Activated T-helper 1 cell treated with anti-CD3 and anti-CD28 coated beads, Interleukin-12 subunit alpha, Interleukin-12 subunit beta, Interleukin-2, Interleukin-4 antibody, amounts not matched to agents 30 ng/mL and 10 ng/mL and 1 ng/mL, durations not matched to agents 14 hours and 24 hours and 36 hours (primary cell): ENCODE measurements at places on chromosomes 4 and X. TPM values are rescaled to one million over a fixed set of nuclear protein-coding genes. Genes with fewer than 3 reads are reported as not detected.

- no peaks in the 10 kb centered on the region for H3K36me3 ChIP-seq
- H3K27ac ChIP-seq, result no peak overlapping the region
- no peak for DNase-seq
Measured at GRCh38 chr4:95289028-95289634, 259.6 kb downstream of the UNC5C start.

GPR119 gene
- not detected in 2 replicates for total RNA-seq

CPZ gene
- total RNA-seq, result not detected in 2 replicates

DNA sequence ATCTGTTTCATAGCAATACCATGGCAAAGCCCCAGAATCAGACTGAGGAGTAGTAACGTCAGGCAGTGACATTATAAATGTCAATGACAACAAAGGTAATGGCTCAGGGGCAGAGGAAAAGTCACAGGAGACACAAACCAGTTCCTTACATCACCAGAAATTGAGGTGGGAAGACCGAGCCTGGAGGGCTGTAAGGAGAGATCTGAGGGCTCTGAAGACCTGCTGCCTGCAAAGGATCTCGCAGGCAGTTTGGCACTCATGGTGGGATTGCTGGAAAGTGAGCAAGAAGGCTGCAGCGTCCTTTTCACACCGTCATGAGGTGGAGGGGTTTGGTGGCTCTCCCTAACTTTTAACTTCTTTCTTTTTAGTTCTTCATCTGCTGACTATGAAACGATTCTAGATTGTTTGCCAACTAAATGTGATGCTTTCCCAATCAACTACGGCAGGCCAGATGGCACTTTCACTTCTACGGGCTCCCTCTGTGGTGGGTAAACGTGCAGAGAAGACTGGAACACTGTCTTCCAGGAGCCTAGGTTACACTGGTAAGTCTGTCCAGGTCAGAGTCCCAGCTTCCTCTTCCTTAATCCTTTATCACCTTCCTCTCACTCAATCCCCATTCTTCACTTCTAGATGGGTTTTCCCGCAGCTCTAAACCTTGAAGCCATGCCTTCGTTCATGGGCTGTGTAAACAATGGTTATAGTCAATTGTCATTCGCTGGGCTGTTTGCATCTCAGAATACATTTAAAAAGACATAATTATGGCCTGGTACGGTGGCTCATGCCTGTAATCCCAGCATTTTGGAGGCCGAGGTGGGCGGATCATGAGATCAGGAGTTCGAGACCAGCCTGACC, 58.2 kb downstream of the TBC1D9 start:
- no peak for DNase-seq
- H3K27ac ChIP-seq, result no peak overlapping the region
- H3K36me3 ChIP-seq, result no peaks in the 10 kb centered on the region
- H3K27me3 ChIP-seq, result peaks cover 8% of the 10 kb centered on the region

SPACA5B gene
- not detected in 2 replicates for total RNA-seq

GRCh38 chr4:7021930-7022664, 21.1 kb upstream of the TADA2B start:
- no peak for DNase-seq
- H3K4me1 ChIP-seq, result peaks cover 2% of the 10 kb centered on the region
- H3K27me3 ChIP-seq, result no peaks in the 10 kb centered on the region
- no peak overlapping the region for H3K27ac ChIP-seq

PRSS48 gene
- not detected in 2 replicates for total RNA-seq

GRCh38 chr4:116361790-116362189, 723.6 kb downstream of the TRAM1L1 start:
- DNase-seq, result no peak
- H3K4me1 ChIP-seq, result no peaks in the 10 kb centered on the region
- no peaks in the 10 kb centered on the region for H3K27me3 ChIP-seq
- no peaks in the 10 kb centered on the region for H3K36me3 ChIP-seq

- H3K4me3 ChIP-seq, result no peak overlapping the region
- H3K36me3 ChIP-seq, result no peaks in the 10 kb centered on the region
- no peak overlapping the region for H3K27ac ChIP-seq
- H3K27me3 ChIP-seq, result peaks cover 2% of the 10 kb centered on the region
- no peak for DNase-seq
Measured at GRCh38 chr4:143381189-143382118, 44.8 kb downstream of the GAB1 start.

GSX2 gene
- total RNA-seq, result not detected in 2 replicates

NEUROG2 gene
- total RNA-seq, result 0.18 TPM in 1 of 2 replicates, not detected in the other

- no peaks in the 10 kb centered on the region for H3K27me3 ChIP-seq
- H3K27ac ChIP-seq, result no peak overlapping the region
- peaks cover 53% of the 10 kb centered on the region for H3K4me1 ChIP-seq
- DNase-seq, result no peak
Measured at GRCh38 chr4:174278467-174278866, 5.0 kb downstream of the FBXO8 start.

DNA sequence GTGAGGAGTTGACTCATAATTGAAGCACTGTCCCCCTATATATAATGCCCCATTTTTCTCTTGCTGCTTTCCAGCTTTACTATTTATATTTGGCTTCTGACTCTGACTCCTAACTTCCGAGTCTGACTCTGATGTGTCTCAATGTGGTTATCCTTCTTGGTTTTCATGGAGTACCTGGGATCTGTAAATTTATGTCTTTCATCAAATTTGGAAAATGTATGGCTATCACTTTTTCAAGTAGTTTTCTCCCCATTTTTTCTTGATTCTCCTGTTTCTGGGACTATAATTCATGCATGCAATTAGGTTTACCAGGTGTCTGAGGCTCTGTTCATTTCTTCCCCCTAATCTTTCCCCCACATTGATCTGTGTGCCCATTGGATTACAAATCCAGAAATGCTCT, 156.8 kb upstream of the SFRP2 start:
- DNase-seq, result no peak
- H3K4me1 ChIP-seq, result peaks cover 16% of the 10 kb centered on the region
- H3K27ac ChIP-seq, result no peak overlapping the region
- H3K4me3 ChIP-seq, result no peak overlapping the region
- H3K27me3 ChIP-seq, result peaks cover 24% of the 10 kb centered on the region

- H3K36me3 ChIP-seq, result no peaks in the 10 kb centered on the region
- peaks cover 14% of the 10 kb centered on the region for H3K4me1 ChIP-seq
- peaks cover 2% of the 10 kb centered on the region for H3K27me3 ChIP-seq
- no peak overlapping the region for H3K27ac ChIP-seq
- DNase-seq, result no peak
Measured at GRCh38 chrX:39900777-39901170, 197.0 kb downstream of the BCOR start.

- peaks cover 3% of the 10 kb centered on the region for H3K27me3 ChIP-seq
- no peak overlapping the region for H3K4me3 ChIP-seq
- H3K36me3 ChIP-seq, result peaks cover 11% of the 10 kb centered on the region
- no peak overlapping the region for H3K27ac ChIP-seq
- no peak for DNase-seq
Measured at GRCh38 chr4:153534792-153535629, 68.9 kb downstream of the TMEM131L start.

DNA sequence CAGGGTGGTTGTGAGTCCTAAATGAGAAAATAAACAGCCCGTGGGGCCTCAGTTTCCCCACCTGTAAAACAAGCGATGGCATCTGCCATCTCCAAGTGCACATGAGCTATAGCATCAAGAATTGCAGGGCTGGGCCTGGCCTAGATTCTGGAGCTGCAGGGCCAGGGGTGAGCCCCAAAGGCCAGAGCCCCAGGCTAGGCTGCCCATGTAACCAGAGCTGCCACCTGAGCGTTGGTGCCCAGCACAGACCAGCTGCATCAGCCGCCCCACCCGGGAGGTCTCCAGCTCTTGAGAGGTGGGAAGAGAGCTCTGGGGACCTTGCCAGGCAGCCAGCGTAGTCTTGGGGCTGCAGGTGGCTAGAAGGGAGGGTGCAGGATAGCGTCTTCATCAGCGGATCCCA, 27.0 kb upstream of the GPR78 start:
- H3K27ac ChIP-seq, result no peak overlapping the region
- H3K36me3 ChIP-seq, result no peaks in the 10 kb centered on the region
- H3K4me3 ChIP-seq, result no peak overlapping the region
- no peaks in the 10 kb centered on the region for H3K27me3 ChIP-seq
- no peaks in the 10 kb centered on the region for H3K4me1 ChIP-seq
- DNase-seq, result no peak

CT45A1 gene
- not detected in 2 replicates for total RNA-seq

GRCh38 chr4:114040319-114041116, 61.1 kb upstream of the ARSJ start:
- H3K27me3 ChIP-seq, result peaks cover 2% of the 10 kb centered on the region
- no peak overlapping the region for H3K4me3 ChIP-seq
- no peak overlapping the region for H3K27ac ChIP-seq
- no peaks in the 10 kb centered on the region for H3K4me1 ChIP-seq

- no peak for DNase-seq
- H3K36me3 ChIP-seq, result peaks cover 11% of the 10 kb centered on the region
- H3K4me3 ChIP-seq, result peak overlapping the region; percentile 88
- peaks cover 57% of the 10 kb centered on the region for H3K4me1 ChIP-seq
Measured at GRCh38 chr4:2793586-2794485, 951 bp downstream of the SH3BP2 start.

DNA sequence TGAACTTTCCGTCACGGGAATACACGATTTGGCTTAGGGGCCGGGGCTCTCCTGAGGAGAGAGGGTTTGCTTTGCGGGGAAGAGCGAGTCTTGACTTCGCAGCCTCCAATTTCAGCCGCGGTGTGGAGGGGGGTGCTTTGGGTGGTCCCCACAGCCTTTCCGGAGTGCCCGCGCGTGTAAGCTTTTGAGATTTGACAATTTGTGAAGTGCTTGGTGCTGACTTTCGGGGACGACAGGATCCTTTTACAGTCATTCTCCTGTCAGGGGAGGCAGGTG, 355 bp downstream of the SCML1 start:
- DNase-seq, result no peak
- peak overlapping the region; percentile 80 for H3K4me3 ChIP-seq
- H3K4me1 ChIP-seq, result peaks cover 20% of the 10 kb centered on the region
- peaks cover 2% of the 10 kb centered on the region for H3K36me3 ChIP-seq

SLC25A53 gene
- 4.3 and 4.4 TPM in 2 replicates for total RNA-seq

GRCh38 chr4:72429397-72429889, 139.6 kb downstream of the ADAMTS3 start:
- no peak overlapping the region for H3K4me3 ChIP-seq
- H3K27ac ChIP-seq, result no peak overlapping the region
- H3K4me1 ChIP-seq, result no peaks in the 10 kb centered on the region
- DNase-seq, result no peak
- peaks cover 1% of the 10 kb centered on the region for H3K27me3 ChIP-seq
- no peaks in the 10 kb centered on the region for H3K36me3 ChIP-seq

- peaks cover 4% of the 10 kb centered on the region for H3K27me3 ChIP-seq
- no peaks in the 10 kb centered on the region for H3K4me1 ChIP-seq
- H3K27ac ChIP-seq, result no peak overlapping the region
- no peak for DNase-seq
Measured at GRCh38 chr4:25290490-25291067, 22.0 kb upstream of the ZCCHC4 start.

FANCB gene
- total RNA-seq, result 17.0 and 18.8 TPM in 2 replicates
